H4 (cell line): ENCODE measurements at places on chromosomes 16 and 17. TPM values are rescaled to one million over a fixed set of nuclear protein-coding genes. Genes with fewer than 3 reads are reported as not detected.

The CHST4 gene
- total RNA-seq = 0.19 and 0.66 TPM in 2 replicates

The NUPR1 gene
- total RNA-seq = 52.0 and 53.5 TPM in 2 replicates

The CLDN7 gene
- not detected in 2 replicates for total RNA-seq

The TXNDC11 gene
- 23.7 and 24.4 TPM in 2 replicates for total RNA-seq

The ODF4 gene
- not detected in 2 replicates for total RNA-seq

The KIFC3 gene
- total RNA-seq = 12.2 and 27.4 TPM in 2 replicates

The RNF213 gene
- total RNA-seq = 56.6 and 65.7 TPM in 2 replicates

The BCKDK gene
- total RNA-seq = 32.7 and 38.6 TPM in 2 replicates

The ARHGAP27 gene
- 0.46 and 1.4 TPM in 2 replicates for total RNA-seq

The RRAD gene
- 0.12 TPM in 1 of 2 replicates, not detected in the other for total RNA-seq

The FSCN2 gene
- total RNA-seq = 0.27 TPM in 1 of 2 replicates, not detected in the other

The TMEM204 gene
- not detected in 2 replicates for total RNA-seq

The RSPRY1 gene
- total RNA-seq = 25.1 and 28.6 TPM in 2 replicates

The PPL gene
- total RNA-seq = 0.10 and 0.18 TPM in 2 replicates

The KRT15 gene
- 0.35 and 1.5 TPM in 2 replicates for total RNA-seq

The GAS2L2 gene
- total RNA-seq = 0.04 TPM in 2 replicates

The CIITA gene
- total RNA-seq = 0.19 and 0.72 TPM in 2 replicates

The TMEM98 gene
- 23.9 and 40.1 TPM in 2 replicates for total RNA-seq

The AOC3 gene
- total RNA-seq = 0.04 and 0.06 TPM in 2 replicates

The RPL27 gene
- 1,450 and 1,519 TPM in 2 replicates for total RNA-seq

The CMTM2 gene
- total RNA-seq = not detected in 2 replicates

The TBC1D26 gene
- not detected in 2 replicates for total RNA-seq
